ENCODE measurements at places on chromosomes 1 and 21. TPM values are rescaled to one million over a fixed set of nuclear protein-coding genes. Genes with fewer than 3 reads are reported as not detected.
A peak's percentile ranks its signal among the peaks of the same experiment; 100 is the strongest.

DNA sequence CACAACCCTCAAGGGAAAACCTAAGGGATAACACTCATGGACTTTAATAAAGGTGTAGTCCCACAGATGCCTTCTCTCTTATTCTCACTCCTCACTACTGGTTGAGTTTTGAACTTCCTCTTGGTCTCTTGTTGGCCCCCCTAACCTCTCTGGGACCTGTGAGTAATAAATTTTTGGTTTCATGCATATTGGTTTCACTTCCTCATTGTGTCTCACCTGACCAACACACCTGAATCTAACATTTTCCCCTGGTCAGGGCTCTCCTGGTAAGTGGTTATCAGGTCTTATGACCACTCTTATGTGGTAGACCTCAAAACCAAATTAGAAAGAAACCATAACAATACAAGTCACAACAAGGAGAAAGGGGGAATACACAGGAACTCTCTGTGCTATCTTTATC lies 60.5 kb upstream of the PRMT6 start:
- H3K27ac ChIP-seq: no peak overlapping the region
- H3K4me1 ChIP-seq: no peaks in the 10 kb centered on the region
- no peak overlapping the region for H3K4me3 ChIP-seq
- DNase-seq: no peak

DNA sequence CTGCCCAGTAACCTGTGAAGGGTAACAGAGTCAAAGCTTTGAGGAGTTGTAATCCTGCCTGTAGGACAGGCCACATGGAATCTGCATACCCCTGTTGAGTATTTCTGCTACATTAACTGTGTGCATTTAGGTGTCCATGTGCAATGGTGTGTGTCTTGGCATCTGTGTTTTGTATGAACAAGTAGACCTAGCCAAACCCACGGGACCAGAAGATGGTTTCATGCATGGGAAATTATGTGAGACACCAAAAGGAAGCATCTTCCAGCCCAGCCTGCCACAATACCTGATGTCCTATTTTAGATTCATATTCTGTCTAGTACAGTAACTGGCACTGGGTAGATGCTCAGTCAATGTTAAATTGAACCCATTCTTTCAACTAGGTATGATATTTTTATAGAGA lies 70.8 kb upstream of the KCND3 start:
- no peak for DNase-seq
- H3K27ac ChIP-seq: no peak overlapping the region
- H3K27me3 ChIP-seq: peaks cover 14% of the 10 kb centered on the region
- no peaks in the 10 kb centered on the region for H3K4me1 ChIP-seq
- no peak overlapping the region for H3K4me3 ChIP-seq

DNA sequence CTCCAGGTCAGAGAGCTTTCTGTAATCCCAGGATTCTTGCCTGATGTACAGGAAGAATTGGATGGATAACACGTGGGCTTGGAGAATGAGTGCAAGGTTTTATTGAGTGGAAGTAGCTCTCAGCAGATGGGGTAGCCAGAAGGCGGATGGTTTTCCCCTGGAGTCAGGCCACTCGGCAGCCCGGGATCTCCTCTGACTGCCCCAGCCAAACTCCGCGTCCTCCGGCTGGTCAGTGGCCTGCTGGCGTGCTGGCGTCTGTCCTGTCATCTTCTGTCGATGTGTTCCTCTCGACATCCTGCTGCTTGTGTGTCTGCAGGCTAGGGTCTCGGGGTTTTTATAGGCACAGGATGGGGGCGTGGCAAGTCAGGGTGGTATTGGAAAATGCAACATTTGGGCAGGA lies 27.4 kb upstream of the GJA9 start:
- no peaks in the 10 kb centered on the region for H3K27me3 ChIP-seq
- no peak overlapping the region for H3K27ac ChIP-seq
- H3K4me3 ChIP-seq: no peak overlapping the region
- H3K4me1 ChIP-seq: no peaks in the 10 kb centered on the region
- DNase-seq: no peak

GRCh38 chr1:905071-905749 lies 18.5 kb upstream of the SAMD11 start:
- H3K27me3 ChIP-seq: no peaks in the 10 kb centered on the region
- DNase-seq: no peak
- no peaks in the 10 kb centered on the region for H3K36me3 ChIP-seq
- no peak overlapping the region for H3K27ac ChIP-seq
- H3K4me3 ChIP-seq: peak overlapping the region; percentile 28

DNA sequence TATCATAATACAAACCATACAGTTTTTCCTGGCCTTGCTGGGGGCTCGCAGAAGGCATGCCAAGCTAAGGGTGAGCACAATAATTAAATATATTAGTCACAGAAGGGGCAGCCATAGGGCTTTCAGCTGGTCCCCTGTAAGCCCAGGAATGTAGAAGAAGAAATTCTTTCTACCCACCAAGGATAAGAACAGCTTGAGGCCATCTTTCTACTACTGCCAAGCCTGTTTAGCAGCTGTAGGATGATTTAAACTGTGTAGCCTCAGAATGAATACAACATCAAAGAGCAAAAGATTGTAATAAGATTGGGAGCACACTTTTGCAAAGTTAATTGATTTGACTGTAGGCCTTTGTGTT lies 171.5 kb downstream of the LRRC7 start:
- H3K4me1 ChIP-seq: no peaks in the 10 kb centered on the region
- H3K27ac ChIP-seq: no peak overlapping the region
- H3K36me3 ChIP-seq: no peaks in the 10 kb centered on the region
- H3K27me3 ChIP-seq: peaks cover 6% of the 10 kb centered on the region
- no peak overlapping the region for H3K4me3 ChIP-seq

- no peak overlapping the region for H3K27ac ChIP-seq
- DNase-seq: no peak
- no peak overlapping the region for H3K4me3 ChIP-seq
- H3K4me1 ChIP-seq: no peaks in the 10 kb centered on the region
- H3K27me3 ChIP-seq: no peaks in the 10 kb centered on the region
- no peaks in the 10 kb centered on the region for H3K36me3 ChIP-seq
Observed at GRCh38 chr1:17576519-17576853, 37.0 kb downstream of the ARHGEF10L start.

GRCh38 chr1:202207292-202207691 lies 13.7 kb downstream of the LGR6 start:
- no peaks in the 10 kb centered on the region for H3K36me3 ChIP-seq
- H3K4me3 ChIP-seq: no peak overlapping the region
- peaks cover 4% of the 10 kb centered on the region for H3K27me3 ChIP-seq
- peaks cover 17% of the 10 kb centered on the region for H3K4me1 ChIP-seq
- peak; percentile 50 for DNase-seq
- no peak overlapping the region for H3K27ac ChIP-seq

- H3K4me3 ChIP-seq: no peak overlapping the region
- no peak for DNase-seq
- H3K27ac ChIP-seq: no peak overlapping the region
- no peaks in the 10 kb centered on the region for H3K27me3 ChIP-seq
Observed at GRCh38 chr1:230705289-230706019, 8.5 kb downstream of the AGT start.

GRCh38 chr1:233569636-233570035 lies 44.3 kb upstream of the KCNK1 start:
- no peaks in the 10 kb centered on the region for H3K36me3 ChIP-seq
- H3K4me3 ChIP-seq: no peak overlapping the region
- no peak overlapping the region for H3K27ac ChIP-seq
- H3K4me1 ChIP-seq: no peaks in the 10 kb centered on the region

DNA sequence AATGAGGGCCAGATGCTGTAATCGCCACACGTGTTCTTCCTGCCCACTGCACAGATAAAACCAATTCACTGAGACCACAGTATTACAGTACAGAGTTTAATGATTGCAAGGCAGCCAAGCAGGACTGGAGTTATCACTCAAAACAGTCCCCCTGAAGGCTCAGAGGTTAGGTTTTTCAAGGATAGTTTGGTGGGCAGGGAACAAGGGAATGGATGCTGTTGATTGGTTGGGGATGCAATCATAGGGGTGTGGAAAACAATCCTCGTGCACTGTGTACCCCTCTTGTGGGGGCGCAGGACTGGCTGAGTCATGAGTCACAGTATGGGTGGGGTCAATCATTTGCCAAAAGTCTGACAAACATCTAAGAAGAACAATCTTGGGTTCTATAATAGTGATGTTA lies 12.4 kb upstream of the USP1 start:
- DNase-seq: no peak
- H3K4me1 ChIP-seq: peaks cover 5% of the 10 kb centered on the region
- no peaks in the 10 kb centered on the region for H3K27me3 ChIP-seq
- H3K27ac ChIP-seq: no peak overlapping the region
- H3K4me3 ChIP-seq: no peak overlapping the region

DNA sequence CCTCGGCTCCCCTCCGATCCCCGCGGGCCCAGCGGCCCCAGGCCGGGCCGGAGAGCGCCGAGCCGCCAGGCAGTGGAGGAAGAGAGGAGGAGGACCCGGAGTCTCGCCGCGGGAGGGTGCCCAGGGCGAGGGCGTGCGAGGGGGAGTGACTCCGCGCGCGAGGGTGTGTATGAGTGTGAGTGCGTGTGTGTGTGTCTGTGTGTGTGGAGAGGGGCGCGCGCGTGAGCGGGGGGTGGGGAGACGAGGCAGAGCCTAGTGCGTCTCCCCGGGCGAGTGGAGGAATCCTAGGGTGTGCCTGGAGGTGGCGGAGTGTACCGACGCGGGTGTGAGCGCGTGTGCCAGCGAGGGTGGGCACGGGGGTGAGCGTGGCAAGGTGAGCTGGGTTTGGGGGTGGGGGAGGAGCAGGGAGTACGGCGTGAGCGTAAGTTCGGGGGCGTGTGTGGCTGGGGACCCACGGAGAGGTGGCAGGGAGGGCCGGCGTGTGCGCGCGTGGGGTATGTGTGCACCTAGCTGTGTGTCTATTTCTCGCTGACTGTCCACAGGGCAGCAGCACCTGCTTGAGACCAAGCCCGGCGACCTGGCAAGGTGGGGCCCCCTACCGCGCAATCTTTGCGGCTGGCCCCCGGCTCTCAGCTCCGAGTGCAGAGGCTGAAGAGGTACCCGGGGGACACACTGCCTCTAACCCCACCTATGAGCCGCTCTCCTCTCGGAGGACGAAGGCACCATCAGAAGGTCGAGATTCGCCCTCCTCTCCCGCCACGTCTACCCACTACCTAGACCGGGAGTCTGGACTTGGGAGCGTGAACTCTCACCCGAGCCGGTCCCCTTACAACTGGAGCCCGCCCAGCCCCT lies 784 bp upstream of the KCND3 start:
- H3K27ac ChIP-seq: no peak overlapping the region
- H3K27me3 ChIP-seq: peaks cover 64% of the 10 kb centered on the region
- no peaks in the 10 kb centered on the region for H3K36me3 ChIP-seq
- DNase-seq: no peak

- H3K4me3 ChIP-seq: no peak overlapping the region
- H3K27ac ChIP-seq: no peak overlapping the region
- peaks cover 11% of the 10 kb centered on the region for H3K4me1 ChIP-seq
- H3K36me3 ChIP-seq: no peaks in the 10 kb centered on the region
- no peaks in the 10 kb centered on the region for H3K27me3 ChIP-seq
Observed at GRCh38 chr21:27291006-27291405, 324.1 kb upstream of the ADAMTS5 start.

DNA sequence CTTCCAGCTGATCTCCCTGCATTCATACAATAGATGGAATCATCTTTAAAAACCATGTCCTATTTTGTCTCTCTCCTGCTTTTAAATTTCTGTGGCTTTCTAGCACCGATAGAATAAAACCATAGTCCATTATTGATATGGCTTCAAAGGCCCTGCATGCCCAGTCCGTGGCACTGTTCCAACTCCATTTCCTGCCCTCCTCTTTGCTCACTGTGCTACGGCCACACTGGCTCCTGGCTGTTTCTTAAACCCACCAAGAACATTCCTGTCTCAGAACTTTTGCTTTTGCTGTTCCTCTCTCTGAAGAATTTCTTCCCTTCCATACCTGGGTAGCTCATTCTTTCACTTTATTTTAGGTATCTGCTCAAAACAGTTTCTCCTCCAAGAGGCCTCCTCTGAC lies 7.2 kb downstream of the SLAMF1 start:
- no peak overlapping the region for H3K4me3 ChIP-seq
- H3K27ac ChIP-seq: no peak overlapping the region
- DNase-seq: no peak
- no peaks in the 10 kb centered on the region for H3K36me3 ChIP-seq
- H3K4me1 ChIP-seq: 0 out of 2 replicates have a peak, but pooled peaks cover 4% of the 10 kb centered on the region

GRCh38 chr1:84353695-84354094 lies 44.6 kb upstream of the DNASE2B start:
- no peak overlapping the region for H3K27ac ChIP-seq
- DNase-seq: no peak
- no peaks in the 10 kb centered on the region for H3K27me3 ChIP-seq
- H3K4me3 ChIP-seq: no peak overlapping the region
- no peaks in the 10 kb centered on the region for H3K4me1 ChIP-seq

DNA sequence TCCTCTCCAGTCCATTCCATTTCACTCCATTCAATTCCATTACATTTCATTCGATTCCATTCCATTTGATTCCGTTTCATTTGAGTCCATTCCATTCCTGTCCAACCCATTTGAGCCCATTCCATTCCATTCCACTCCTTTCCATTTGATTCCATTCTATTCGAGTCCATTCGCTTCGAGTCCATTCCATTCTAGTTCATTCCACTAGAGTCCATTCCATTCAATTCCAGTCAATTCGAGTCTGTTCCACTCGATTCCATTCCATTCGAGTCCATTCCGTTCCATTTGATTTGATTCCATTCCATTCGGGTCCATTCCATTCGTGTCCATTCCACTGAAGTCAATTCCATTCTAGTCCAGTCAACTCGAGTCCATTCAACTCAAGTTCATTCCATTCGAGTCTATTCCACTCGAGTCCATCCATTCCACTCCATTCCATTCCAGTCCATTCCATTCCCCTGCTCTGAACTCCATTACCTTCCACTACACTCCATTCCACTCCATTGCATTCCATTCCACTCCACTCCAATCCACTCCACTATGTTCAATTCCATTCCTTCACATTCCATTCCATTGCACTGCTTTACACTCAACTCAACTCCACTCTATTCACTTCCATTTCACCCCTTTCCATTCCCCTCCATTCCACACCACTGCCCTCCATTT lies 2569.4 kb upstream of the TPTE start:
- H3K27ac ChIP-seq: no peak overlapping the region
- H3K36me3 ChIP-seq: no peaks in the 10 kb centered on the region
- H3K4me1 ChIP-seq: no peaks in the 10 kb centered on the region
- no peak for DNase-seq
- H3K4me3 ChIP-seq: no peak overlapping the region

SPRR3 gene
- not detected for total RNA-seq

IL23R gene
- not detected for total RNA-seq

MPZ gene
- not detected for total RNA-seq
